ENCODE measurements at places on chromosomes 1 and 21. TPM values are rescaled to one million over a fixed set of nuclear protein-coding genes. Genes with fewer than 3 reads are reported as not detected.

GRCh38 chr1:22210176-22210575 is 67.3 kb upstream of the WNT4 start:
- DNase-seq, result no peak

- peak; percentile 53 for DNase-seq
Observed at GRCh38 chr1:169892927-169893644, 610 bp downstream of the SCYL3 start.

DNA sequence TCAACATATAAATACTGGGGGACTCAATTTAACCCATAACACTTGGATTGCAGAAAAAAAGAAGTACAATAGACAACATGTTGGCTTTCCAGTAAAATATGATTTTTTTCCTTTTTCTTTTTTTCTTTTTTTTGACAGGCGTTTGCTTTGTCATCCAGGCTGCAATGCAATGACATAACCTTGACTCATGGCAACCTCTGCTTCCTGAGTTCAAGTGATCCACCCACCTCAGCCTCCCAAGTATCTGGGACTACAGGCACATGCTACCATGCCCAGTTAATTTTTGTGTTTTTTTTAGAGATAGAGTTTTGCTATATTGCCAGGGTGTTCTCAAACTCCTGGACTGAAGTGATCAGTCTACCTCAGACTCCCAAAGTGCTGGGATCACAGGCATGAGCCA is 1512.0 kb upstream of the PRMT6 start:
- no peak for DNase-seq

DNA sequence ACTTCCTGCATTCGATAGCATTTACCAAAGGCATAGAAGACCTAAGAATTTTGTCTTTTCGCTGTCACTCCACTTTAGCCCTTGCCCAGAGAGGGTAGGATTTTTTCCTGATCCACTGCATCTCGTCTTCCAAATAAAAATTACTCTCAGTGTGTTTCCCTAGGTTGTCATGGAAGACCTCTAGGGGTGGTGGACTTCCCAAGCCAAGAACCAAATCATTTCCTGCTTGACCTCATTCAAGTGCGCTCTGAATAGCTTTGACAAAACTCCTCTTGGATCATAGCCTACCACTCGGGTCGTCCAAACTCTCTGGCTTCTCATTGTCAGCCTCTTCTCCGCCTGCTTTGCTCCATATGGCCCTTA is 431 bp upstream of the C1orf52 start:
- DNase-seq, result peak; percentile 84

DNA sequence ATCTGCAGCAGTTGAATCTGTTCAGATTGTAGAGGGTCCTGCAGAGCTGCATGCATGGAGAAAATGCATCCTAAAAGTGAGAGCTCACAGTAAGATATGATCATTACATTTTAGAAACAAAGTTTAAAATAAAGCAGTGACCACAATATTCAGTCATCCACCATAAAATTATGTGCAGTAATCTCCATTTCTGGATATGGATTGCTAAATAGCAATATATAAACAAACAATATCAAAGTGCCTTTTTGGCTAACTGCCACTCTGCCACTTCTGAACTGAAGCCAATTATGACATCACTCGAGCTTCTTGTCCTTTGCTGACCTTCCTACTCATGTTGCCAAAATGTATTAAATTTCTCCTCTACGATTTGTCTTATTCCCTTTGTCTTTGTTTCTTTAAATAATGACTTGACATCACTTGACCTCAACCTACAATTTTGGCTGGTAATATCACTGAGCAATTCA is 262.0 kb upstream of the CXADR start:
- DNase-seq, result no peak

RGS8 gene
- not detected for total RNA-seq
